IPS DF 6.9 (cell line): ENCODE measurements at places on chromosomes 16 and 17.

- no peaks in the 10 kb centered on the region for H3K36me3 ChIP-seq
- no peaks in the 10 kb centered on the region; the same call in 1 of the 2 replicates for H3K4me1 ChIP-seq
- no peaks in the 10 kb centered on the region for H3K27me3 ChIP-seq
- DNase-seq = no peak
Observed at GRCh38 chr17:19977293-19978208, at the start of gene AKAP10. TSS of gene AKAP10 (minus strand) at chr17:19977828. CDS start at chr17:19977679, 149 bp downstream.

- peaks cover 36% of the 10 kb centered on the region for H3K36me3 ChIP-seq
- H3K27ac ChIP-seq = no peak within 1 kb of the TSS
- no peaks in the 10 kb centered on the region for H3K4me1 ChIP-seq
Observed at GRCh38 chr17:28613931-28614381, at the start of gene RSKR. TSS of gene RSKR (minus strand) at chr17:28614185. CDS start at chr17:28614161, 24 bp downstream.

GRCh38 chr17:79401704-79402674 is 208.9 kb downstream of the RBFOX3 start:
- no peaks in the 10 kb centered on the region for H3K36me3 ChIP-seq
- no peak overlapping the region for H3K27ac ChIP-seq
- peaks cover 4% of the 10 kb centered on the region; the same call in 1 of the 2 replicates for H3K27me3 ChIP-seq
- H3K4me1 ChIP-seq = no peaks in the 10 kb centered on the region; the same call in 1 of the 2 replicates
- DNase-seq = no peak

DNA sequence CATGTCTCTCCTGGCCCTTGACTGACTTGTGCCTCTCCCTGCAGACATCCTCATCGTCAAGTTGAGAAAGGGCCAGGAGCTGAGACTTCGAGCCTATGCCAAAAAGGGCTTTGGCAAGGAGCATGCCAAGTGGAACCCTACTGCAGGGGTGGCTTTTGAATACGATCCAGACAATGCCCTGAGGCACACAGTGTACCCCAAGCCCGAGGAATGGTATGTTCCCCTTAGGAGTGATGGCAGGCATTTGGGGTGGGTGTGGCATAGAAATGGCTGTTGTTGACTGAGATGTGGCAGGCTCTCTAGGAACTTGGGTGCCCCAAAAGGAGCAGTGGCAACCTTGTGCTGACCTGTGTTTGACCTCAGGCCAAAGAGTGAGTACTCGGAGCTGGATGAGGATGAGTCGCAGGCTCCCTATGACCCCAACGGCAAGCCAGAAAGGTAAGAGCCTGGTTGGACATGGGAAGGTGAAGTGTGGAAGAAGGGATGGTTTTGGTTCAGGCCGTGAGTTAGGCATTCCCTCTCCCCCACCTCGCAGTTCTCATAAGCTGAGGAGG is 7.5 kb downstream of the POLR2C start:
- H3K4me1 ChIP-seq = peaks cover 2% of the 10 kb centered on the region
- H3K27me3 ChIP-seq = no peaks in the 10 kb centered on the region
- H3K27ac ChIP-seq = no peak overlapping the region
- no peak overlapping the region for H3K4me3 ChIP-seq

GRCh38 chr16:62863139-62863538 is 826.9 kb upstream of the CDH8 start:
- DNase-seq = no peak
- no peak overlapping the region for H3K4me3 ChIP-seq
- H3K27ac ChIP-seq = no peak overlapping the region
- no peaks in the 10 kb centered on the region for H3K36me3 ChIP-seq

GRCh38 chr16:65445313-65446260 is 323.7 kb upstream of the CDH11 start:
- no peak overlapping the region for H3K27ac ChIP-seq
- no peaks in the 10 kb centered on the region for H3K27me3 ChIP-seq
- no peaks in the 10 kb centered on the region for H3K36me3 ChIP-seq
- H3K4me1 ChIP-seq = no peaks in the 10 kb centered on the region
- no peak for DNase-seq
- no peak overlapping the region for H3K4me3 ChIP-seq

GRCh38 chr16:81140930-81141780 is 45.0 kb upstream of the GCSH start:
- no peak overlapping the region for H3K27ac ChIP-seq
- H3K27me3 ChIP-seq = no peaks in the 10 kb centered on the region
- no peaks in the 10 kb centered on the region for H3K36me3 ChIP-seq
- peaks cover 2% of the 10 kb centered on the region; the same call in 1 of the 2 replicates for H3K4me1 ChIP-seq

DNA sequence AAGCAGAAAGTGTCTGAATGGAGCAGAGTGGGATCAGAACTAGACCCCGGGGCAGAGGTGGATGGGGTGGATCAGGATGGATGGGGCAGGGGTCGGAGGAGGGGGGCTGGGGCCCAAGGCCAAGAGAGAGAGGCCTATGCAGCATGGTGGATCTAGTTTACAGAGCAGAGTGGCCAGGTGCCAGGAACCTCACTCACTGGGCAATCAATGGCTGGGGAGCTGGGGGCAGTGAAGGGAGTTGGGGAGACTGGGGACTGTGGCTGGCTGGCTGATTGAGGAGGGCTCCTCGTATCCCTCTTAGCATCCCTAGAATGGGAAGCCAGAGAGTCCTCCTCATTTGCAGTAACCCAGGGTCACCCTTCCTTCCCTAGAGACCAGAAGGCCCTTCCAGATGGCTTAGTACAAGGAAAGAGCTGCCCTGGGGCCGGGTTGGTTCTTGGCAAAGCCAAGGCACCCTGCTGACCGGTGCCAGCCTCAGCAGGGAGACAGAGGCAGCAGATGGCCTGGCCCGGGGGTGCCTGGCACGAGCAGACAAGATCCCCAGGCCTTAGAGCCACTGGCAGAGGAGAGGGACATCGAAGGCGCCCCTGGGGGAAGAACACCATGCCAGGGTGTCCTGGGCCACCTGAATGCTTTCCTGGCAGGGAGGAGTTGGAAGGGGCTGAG is 36.8 kb downstream of the SRCIN1 start:
- H3K36me3 ChIP-seq = no peaks in the 10 kb centered on the region
- no peak overlapping the region for H3K4me3 ChIP-seq
- DNase-seq = no peak
- H3K27ac ChIP-seq = no peak overlapping the region
